ENCODE measurements at places on chromosomes 7 and 10. TPM values are rescaled to one million over a fixed set of nuclear protein-coding genes. Genes with fewer than 3 reads are reported as not detected.

Gene POLR1F
- 15.2 TPM for total RNA-seq

Gene PDE6C
- not detected for total RNA-seq

Gene HELLS
- 11.6 TPM for total RNA-seq

Gene PTN
- total RNA-seq = 8.2 TPM

Gene CFAP69
- total RNA-seq = 1.2 TPM

Data from regular cardiac myocyte (primary cell).